ENCODE measurements at places on chromosomes 6 and 20. TPM values are rescaled to one million over a fixed set of nuclear protein-coding genes. Genes with fewer than 3 reads are reported as not detected.

SLCO4A1 gene
- total RNA-seq, result 41.0 TPM

VGLL2 gene
- not detected for total RNA-seq

BNIP5 gene
- total RNA-seq, result not detected

CLPSL1 gene
- not detected for total RNA-seq

FAM83C gene
- total RNA-seq, result not detected

RAET1G gene
- not detected for total RNA-seq

FRK gene
- 0.02 TPM for total RNA-seq

SLC17A1 gene
- 0.15 TPM for total RNA-seq

MUC21 gene
- not detected for total RNA-seq

ACAT2 gene
- 65.6 TPM for total RNA-seq

FAXC gene
- total RNA-seq, result 0.37 TPM

NRSN2 gene
- 1.5 TPM for total RNA-seq

TMEM170B gene
- 0.37 TPM for total RNA-seq

TGM3 gene
- total RNA-seq, result not detected

HEY2 gene
- not detected for total RNA-seq

BANF2 gene
- not detected for total RNA-seq

KCNQ2 gene
- total RNA-seq, result not detected

SLA2 gene
- 78.8 TPM for total RNA-seq

OR11A1 gene
- total RNA-seq, result not detected

COX7A2 gene
- 440 TPM for total RNA-seq

CD24 gene
- 0.39 TPM for total RNA-seq

PMEPA1 gene
- not detected for total RNA-seq
